NCI-H2171 treated with DMSO at 0.1 percent for 48 hours (cell line): ENCODE measurements at places on chromosomes 2 and 18.
A peak's percentile ranks its signal among the peaks of the same experiment; 100 is the strongest.

GRCh38 chr2:86788881-86789686 is 1.6 kb downstream of the CD8A start:
- no peak for DNase-seq

- DNase-seq = no peak
Measured at GRCh38 chr2:60490441-60490840, 63.0 kb downstream of the BCL11A start.

- no peak for DNase-seq
Measured at GRCh38 chr2:95053543-95053942, 28.0 kb downstream of the MAL start.

DNA sequence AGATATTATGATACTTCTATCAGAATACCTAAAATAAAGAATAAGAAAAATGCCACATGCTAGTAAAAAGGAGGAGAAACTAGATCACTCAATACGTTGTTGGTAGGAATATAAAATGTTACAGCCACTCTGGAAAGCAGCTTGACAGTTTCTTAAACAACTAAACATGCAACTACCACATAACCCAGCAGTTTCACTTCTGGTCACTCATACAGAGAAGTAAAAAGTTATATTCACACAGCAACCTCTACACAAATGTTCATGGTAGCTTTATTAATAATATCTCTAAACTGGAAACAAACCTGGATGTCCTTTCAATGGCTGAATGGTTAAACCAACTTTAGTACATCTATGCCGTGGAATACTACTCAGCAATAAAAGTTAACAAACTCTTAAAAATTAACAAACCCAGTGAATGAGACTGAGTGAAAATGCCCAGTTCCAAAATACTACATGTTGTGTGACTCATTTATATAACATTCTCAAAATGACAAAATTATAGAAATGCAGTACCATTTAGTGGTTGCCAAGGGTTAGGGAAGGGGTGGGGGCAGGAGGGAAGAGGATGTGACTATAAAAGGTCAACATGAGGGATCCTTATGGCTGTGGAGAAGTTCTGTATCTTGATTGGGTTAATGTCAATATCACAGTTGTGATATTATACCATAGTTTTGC is 124.1 kb downstream of the MMADHC start:
- no peak for DNase-seq

DNA sequence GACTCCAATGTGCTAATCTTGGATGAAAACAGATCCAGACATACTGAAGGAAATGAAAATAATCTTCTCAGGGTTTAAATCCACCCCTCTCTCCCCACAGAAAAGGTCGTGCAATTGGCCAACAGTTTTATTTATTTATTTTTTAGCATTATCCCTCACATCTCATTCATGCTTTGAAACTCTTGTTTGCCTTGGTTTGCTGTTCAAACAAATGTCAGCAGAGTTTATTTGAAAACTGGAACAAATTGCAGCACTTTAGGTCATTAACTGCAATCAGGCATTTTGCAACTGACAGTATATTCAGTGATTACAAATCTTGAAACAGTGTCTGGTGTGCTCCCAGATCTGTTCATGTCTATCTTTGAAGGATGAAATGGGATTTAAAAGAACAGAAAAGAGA is 220.6 kb downstream of the SLC4A10 start:
- DNase-seq = no peak

DNA sequence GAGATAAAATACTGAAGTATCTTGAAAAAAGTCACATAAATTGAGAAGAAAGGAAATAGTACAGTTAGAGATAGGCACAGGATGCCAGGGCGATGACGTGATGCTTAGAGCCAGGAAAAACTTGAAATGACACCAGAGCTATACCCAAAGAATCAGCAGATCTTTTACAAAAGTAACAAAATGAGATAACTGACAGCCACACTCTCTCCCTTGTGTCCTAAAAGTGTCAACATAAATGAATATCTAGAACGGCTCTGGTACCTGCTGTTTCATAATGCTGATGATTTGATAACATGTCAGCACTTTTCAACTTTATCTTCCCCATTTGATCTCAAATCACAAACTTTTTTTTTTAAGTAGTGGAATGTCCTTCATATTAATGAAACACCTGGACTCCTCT is 45.6 kb upstream of the ZC3H15 start:
- no peak for DNase-seq

- DNase-seq = no peak
Measured at GRCh38 chr18:49303379-49303778, 157.1 kb downstream of the DYM start.

GRCh38 chr2:17918789-17919188 is 40.3 kb downstream of the KCNS3 start:
- peak; percentile 68 for DNase-seq

- DNase-seq = no peak
Measured at GRCh38 chr2:216951171-216951570, 91.3 kb upstream of the TNP1 start.

DNA sequence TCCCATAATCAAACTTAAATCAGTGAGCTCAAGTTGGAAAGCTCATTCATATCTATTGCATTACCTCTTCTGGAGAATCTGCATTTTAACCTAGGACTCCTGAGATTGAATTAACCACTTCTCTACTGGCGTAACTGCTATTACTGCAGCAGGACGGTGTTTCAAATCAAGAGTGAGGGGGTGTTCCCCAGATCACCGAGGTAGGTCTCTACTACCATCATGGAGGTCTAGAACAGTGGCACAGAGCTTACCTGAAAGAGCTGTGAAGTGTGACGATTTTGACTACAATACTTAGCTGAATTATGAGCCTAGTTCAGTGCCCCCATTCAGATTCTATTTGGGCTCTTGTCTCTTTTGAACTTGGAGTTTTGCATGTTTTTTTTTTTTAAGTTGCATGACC is 119.5 kb downstream of the POLE4 start:
- no peak for DNase-seq

GRCh38 chr2:47402555-47402804 is 476 bp upstream of the MSH2 start:
- DNase-seq = no peak

- DNase-seq = no peak
Measured at GRCh38 chr18:26397019-26397418, 151.3 kb downstream of the KCTD1 start.

DNA sequence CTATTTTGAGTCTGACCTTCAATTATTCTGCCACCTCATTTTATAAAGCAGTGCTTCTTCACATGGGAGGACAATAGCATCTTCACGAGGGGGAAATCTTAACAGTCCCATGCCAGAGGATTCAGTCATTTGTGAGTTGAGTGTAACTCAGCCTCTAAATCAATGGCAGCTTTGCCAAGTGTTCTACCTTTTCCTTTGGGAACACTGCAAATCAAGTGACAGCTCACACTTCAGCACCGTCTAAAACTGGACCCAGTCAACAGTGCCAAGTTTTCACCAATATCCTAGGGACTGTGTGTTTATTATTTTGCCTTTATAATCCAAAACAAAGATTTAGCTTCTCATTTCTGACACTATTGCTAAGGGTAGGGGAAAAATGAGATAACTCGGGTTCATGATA is 133.6 kb downstream of the FIGN start:
- DNase-seq = no peak

- DNase-seq = no peak
Measured at GRCh38 chr2:173191601-173192000, 116.0 kb downstream of the MAP3K20 start.

- no peak for DNase-seq
Measured at GRCh38 chr2:38233231-38233983, 143.7 kb downstream of the ATL2 start.

- DNase-seq = no peak
Measured at GRCh38 chr18:74457725-74458421, 765 bp upstream of the DIPK1C start.

DNA sequence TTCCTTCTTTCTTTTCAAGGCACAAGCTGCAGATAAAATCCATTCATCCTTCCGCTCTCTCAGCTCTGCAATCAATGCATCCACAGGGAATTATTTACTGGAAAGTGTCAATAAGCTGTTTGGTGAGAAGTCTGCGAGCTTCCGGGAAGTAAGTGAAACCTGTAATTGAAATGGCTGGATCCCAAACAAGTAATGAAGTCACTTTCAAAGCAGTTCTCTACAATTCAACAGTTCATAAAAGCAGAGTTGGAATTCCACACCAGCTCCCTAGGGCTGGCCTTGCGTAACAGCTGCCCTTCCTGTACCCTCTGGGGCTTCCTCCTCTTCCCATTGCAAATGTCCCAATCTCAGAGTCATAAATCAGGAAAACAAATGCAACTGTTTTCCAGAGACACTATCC is 9.6 kb downstream of the SERPINB2 start:
- DNase-seq = no peak

DNA sequence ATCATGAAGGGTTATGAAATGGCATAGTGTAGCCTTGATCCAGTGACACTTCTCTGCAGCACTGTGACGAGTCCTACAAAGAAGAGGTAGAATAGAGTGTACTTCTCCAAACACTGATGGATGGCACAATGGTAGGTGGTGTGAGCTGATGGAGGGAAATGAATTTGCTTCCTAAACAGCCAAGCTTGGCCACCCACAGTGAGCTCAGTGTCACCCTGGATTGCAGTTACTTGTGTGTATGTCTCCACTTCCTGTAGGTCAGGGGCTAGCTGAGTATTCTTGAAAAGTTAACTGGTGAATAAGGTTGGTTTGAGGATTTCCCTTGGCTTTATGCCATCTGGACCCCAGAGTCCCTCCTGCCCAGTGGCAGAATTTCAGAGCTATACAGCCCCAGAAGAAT is 75.9 kb downstream of the VSNL1 start:
- DNase-seq = no peak

DNA sequence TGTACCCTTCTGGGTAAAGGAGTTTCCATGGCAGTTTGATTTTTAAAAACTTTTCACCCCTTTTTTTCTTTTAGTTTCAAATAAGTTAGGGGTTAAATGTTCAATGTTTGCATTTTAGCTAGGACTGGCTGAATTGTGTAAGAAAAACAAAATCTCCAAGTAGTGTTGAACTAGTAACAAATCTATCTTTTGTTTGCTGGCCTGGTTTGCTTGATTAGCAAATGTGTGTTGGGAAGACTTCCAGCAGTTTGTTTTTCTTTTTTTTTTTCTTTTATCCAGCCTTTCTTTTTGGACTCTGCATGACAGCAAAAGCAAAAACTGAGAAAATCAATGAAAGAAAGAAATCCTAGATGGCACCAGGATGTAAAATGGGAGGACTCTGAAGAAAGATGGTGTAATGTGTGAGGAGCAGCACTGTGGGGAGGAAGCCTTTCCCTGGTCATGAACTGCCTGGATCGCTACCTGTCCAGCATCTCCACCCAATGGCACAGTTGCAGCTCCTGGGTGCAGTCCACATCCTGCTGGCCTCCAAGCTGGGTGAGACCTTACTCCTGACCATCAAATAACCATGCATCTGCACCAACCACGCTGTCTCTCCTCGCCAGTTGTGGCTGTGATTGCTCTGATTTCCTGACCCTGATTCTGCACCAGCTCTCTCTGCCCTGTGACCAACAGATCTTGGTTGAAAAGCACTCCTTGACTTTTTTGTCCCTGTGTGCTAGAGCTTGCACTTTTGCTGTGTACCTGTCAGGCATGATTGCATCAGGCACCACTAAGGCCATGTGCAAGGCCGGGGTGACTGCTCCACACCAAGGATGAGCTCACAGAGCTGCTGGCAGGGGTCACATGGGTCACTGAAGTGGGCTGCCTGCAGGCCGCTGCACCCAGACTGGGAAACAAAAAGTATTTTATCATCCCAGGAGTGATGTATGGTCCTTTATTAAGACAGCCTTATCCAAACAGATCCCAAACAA is 71.2 kb upstream of the ZNF236 start:
- DNase-seq = no peak

DNA sequence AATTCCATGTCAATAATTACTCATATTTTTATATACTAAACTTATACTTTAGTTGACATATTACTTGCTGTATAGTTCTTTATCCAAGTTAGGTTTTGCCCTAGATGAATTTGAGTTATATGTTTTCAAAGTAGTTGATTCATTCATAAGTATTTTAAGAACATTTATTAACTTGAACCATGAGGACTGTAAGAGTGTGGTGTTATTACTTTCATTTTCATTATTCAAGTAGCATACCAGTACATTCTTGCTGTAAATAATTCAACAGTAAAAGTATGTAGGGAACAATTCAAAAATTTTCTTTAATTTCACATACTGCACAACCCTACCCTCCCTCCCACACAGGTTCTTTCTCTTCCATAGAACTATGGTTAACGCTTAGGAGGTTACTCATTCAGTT is 75.4 kb downstream of the ANKRD12 start:
- no peak for DNase-seq

DNA sequence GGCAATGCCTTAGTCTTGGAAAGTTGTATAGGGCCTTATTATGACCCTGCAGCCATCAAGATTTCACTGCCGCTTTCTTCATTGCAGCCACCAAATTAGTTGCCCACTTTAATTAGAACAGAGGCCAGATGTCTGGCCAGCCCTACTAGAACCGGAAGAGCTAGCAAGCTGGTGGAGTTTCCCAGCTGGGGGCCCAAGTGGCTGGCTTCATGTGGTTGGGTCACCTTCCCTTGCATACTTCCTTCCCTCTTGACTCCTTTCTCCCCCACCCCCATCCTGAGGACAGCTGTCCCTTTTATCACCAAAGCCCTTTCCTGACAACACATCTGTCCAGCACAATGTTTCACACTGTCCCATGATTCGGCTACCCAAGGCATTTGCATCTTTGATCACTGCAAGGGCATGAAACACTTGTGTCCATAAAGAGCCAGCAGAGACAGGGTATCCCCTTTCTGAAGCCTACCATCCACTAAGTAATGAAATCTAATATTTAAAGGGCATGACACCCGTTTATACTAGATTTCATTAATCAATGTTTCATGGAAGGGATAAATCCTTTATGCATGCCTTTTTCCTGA is 187.2 kb downstream of the BCL11A start:
- DNase-seq = no peak

DNA sequence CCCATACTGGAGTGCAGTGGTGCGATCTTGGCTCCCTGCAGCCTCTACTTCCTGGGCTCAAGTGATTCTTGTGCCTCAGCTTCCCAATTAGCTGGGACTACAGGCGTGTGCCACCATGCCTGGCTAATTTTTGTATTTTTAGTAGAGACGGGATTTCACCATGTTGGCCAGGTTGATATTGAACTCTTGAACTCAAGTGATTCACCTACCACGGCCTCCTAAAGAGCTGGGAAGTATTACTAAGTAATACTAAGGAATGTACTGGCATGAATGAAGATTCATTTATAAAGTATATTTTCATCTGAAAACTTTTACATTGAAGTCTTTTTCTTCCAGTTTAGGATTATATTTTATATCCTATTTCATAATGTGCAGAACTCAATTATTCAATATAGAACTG is 38.1 kb downstream of the NUP35 start:
- no peak for DNase-seq

DNA sequence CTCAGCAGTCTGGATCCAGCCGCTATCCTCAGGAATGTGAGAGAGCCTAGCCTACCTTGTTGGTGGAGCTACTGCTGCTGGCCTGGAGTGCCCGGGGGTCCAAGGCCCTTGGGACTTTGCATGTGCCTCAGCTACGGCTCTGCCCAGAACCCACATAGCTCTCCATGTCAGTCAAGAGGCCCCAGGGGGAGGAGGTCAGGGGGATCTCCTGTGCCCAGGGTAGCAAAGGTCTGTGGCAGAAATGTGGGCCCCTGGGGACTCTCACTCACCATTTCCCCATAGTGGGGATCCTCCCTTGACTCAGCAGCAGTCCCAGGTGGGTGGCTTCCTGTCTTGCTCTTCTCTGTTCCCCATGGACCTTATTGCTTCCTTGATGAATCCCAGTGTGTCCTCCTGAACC is 342.7 kb upstream of the CHAC2 start:
- no peak for DNase-seq
